ENCODE measurements at places on chromosomes 13 and 19.

- peak; percentile 23 for DNase-seq
Measured at GRCh38 chr19:17090583-17090982, 15.0 kb downstream of the MYO9B start.

- DNase-seq = no peak
Measured at GRCh38 chr19:8526345-8527091, 12.6 kb upstream of the ZNF414 start.

DNA sequence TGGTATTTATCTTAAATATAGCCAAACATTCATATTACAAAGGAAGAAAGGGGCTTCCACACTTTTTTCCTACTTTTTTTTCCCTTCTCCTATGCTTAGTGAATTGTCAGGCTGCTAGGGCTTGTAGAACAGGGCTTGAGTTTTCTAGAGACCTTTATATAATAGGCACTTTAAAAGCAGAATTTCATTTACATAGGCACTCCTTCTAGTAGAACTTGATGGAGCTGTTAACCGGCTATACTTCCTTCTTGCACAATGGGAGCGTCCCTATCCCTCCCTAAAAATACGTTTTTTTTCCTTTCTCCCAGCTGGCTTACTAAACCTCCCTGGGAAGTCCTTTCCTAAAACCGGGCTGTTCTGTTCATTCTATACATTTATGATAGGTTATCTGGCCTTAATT is 1.1 kb downstream of the TRIM13 start:
- DNase-seq = no peak

- no peak for DNase-seq
Measured at GRCh38 chr19:15640904-15641597, 354 bp downstream of the CYP4F3 start.

GRCh38 chr19:13076787-13077186 is 25.9 kb downstream of the LYL1 start:
- DNase-seq = no peak

GRCh38 chr13:51802631-51803418 is 1.1 kb downstream of the DHRS12 start:
- DNase-seq = no peak

DNA sequence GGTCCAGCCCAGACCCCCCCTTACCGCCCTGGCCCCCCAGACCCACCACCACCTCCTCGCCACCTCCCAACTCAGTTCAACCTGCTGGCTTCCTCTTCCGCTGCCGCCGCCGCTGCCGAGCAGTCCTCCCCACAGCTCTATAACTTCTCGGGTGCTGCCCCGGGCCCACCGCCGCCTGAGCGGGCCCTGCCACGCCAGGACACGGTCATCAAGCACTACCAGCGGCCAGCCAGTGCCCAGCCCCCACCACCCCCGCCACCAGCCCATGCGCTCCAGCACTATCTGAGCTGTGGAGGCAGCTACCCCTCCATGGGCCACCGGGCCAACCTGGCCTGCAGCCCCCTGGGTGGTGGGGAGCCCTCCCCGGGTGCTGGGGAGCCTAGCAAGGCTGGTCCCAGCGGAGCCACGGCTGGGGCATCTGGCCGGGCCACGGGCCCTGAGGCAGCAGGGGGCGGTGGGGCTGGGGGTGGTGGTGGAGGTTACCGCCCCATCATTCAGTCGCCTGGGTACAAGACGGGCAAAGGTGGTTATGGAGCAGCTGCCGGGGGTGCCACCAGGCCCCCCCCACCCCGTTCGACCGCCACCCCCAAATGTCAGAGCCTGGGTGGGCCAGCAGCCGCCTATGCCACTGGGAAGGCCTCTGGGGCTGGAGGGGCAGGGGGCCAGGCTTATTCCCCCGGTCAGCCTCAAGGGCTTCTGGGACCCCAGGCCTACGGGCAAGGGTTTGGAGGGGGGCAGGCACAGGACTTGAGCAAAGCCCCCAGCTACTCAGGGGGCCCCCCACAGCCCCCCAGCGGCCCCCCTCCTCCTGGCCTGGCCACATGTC is 4.2 kb downstream of the PRR12 start:
- DNase-seq = no peak

DNA sequence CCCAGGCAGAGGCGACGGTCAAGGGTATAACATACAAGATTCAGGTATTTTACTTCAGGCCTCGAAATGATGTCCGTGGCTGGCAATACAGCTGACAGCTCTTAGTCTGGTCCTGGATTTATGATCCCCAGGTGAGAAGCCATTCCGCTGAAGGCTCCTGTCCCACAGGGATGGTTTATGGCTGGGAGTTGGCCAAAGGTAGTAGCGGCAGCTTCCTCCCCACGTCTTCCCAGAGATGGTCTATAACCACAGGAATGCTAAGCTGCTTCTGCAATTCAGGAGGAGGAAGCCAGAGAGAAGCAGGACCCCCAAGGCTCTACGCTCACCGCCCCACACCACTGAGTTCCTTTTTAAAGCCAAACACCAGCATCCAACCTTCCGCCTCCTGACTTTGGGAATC is 27.1 kb downstream of the OLFM2 start:
- no peak for DNase-seq

GRCh38 chr13:56837161-56837560 is 303.6 kb upstream of the PRR20A start:
- DNase-seq = no peak

GRCh38 chr13:60134376-60134775 is 29.4 kb downstream of the DIAPH3 start:
- DNase-seq = no peak

DNA sequence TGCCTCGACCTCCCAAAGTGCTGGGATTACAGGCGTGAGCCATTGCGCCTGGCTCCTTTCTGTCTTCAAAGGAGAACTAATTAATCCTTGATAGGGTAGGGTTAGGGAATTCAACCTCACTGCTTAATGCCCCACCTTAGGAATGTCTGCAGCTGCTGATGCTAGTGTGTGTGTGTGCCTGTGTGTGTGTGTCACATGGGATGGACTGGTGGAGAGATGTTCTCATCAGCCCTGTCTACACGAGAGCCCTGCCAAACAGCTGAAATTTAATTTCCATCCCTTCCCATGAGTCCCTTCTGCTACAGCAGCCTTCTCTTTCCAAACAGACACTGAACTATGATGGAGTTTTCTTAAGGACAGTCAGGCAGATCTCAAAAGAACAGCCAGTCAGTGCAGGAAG is 46.5 kb upstream of the CLDN10 start:
- no peak for DNase-seq

GRCh38 chr19:55441319-55441691 is 1.8 kb downstream of the SHISA7 start:
- DNase-seq = no peak

- DNase-seq = no peak
Measured at GRCh38 chr19:58571575-58571947, 1.6 kb downstream of the MZF1 start.

DNA sequence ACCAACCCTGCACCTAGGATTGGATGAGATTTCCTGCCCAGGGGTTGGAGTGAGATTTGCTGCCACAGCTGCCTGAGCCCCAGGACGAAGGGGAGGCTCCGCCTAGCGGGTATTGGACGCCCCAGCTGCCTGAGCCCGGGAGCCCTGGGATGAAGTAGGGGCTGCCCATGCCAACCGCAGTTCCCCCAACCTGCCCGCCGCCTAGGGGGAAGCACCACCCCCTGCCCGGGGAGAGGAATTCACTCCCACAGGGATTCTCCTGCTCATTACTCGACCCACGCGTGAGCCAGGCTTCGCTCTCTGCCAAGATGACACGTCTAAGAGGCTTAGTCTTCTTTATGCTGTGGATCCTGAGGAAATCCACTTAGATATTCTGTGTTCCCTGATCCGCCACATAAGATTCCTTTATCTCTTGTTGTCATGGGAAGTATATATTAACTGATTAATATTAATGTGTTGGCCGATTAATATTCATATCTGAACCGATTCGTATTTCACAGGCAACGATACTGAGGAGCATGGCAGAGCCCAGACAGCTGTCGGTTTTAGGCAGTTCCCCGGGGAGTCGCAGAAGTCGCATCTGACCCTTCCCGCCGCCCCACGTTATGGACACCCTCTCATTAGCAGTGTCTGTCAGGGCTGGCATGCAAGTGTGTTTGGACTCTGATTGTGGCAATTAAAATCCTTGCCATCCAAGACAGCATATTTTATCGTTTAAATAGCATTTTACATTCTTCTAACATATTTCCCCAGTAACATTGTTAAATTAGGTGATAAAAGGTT is 44.5 kb upstream of the KCTD15 start:
- DNase-seq = no peak

- DNase-seq = no peak
Measured at GRCh38 chr19:14530005-14530348, 583 bp downstream of the TECR start.

DNA sequence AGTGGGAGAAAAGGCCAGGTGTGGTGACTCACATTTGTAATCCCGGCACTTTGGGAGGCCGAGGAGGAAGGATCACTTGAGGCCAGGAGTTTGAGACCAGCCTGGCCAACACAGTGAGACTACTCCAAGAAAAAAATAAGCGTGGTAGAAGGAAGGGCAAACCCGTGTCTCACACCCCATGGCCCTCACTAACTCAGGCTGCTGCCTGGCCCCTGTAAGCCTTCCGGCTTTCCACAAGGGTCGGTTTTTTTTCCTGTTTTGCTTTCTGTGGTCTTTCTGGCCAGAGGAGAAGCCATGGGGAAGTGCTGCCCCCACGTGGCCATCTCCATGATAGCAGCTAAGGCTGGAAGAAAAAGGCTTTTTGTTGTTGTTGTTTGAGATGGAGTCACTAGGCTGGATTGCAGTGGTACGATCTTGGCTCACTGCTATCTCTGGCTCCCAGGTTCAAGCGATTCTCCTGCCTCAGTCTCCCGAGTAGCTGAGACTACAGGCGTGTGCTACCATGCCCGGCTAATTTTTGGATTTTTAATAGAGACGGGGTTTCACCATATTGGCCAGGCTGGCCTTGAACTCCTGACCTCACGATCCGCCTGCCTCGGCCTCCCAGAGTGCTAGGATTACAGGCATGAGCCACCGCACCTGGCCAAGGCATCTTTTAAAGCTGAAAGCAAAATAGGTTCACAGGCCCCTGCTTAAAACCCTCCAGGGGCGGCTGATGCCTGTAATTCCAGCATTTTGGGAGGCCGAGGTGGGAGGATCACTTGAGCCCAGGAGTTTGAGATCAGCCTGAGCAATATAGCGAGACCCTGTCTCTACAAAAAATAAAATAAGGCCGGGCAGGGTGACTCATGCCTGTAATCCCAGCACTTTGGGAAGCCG is 7.5 kb upstream of the ARHGEF18 start:
- DNase-seq = peak; percentile 87

DNA sequence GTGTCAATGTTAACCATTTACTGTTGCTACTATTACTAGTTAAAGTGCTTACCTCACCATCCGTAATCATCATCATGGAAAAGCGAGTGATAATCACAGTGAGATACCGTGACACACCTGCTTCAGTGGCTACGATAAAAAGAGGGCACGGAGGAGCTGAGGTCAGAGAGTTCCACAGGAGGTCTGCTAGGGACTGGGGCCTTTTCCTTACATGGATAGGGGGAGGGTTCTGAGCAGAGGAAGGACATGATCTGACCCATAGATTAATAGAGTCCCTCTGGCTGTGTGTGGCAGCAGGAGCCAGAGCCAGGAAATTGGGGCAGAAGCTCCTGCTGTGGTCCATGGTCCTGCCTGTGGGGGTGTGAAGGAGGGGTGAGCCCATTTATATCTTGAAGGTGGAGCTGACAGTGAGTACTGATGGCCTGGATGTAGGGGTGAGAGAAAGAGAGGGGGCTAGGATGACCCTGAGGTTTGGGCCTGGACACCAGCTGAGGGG is 136.7 kb downstream of the SIPA1L3 start:
- DNase-seq = no peak

DNA sequence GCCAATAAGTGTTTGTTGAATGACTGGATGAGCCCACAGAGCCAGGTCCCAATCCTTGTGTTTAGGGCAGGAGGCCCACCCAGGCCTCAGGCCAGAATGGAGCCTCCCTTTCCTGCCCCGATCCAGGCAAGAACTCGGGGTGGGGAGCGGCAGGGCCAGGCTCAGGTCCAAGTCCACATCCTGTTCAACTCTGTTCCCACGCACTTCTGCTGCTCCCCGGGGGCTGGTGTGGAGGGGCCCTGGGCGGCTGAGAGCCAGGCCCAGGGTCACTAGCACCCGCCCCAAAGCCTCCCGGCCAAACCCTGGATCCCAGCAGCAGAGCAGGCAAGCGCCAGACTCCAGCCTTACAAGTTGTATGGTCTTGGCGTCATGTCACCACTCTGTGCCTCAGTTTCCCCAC is 8.0 kb downstream of the ANGPTL8 start:
- DNase-seq = no peak

GRCh38 chr13:108586826-108587225 is 42.6 kb upstream of the MYO16 start:
- no peak for DNase-seq

DNA sequence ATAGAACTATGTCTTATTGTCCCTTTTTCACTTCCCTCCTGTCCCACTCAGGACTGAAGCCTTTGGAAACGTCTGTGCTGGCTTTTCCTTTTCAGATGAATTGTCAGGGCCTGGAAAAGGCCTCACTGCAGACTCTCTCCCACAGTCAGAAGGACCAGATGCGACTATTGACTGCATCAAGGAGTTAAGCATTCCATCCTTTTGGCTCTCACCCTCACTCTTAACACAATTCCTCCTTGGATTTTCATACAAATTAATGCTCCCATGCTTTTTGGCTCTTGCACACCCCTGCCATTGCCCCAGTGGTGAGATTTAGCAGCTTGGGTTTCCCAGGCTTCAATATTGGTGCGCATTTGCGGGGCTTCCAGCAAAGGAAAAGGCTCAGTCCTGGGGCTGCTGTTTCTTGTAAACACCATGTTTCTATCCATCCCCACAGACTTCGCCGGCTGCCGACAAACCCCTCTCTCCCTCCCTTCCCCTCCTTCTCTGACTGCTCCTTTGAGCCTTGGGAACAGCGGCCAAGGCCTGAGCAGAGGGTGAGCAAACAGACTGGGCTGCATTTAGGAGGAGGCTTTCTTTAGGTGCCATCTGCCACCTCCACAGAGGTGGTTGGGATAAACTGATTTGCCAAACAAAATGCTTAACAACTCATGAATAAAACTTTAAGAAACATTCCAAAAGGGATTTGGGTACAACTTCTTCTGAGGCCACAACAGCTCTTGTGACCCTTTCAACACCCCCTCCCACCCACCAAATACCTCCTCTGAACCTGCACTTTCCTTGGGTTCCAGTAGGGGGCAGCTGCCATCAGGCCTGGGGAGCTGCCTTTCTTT is 48.6 kb upstream of the PCDH8 start:
- no peak for DNase-seq

- DNase-seq = no peak
Measured at GRCh38 chr13:33554919-33555791, 262.8 kb upstream of the RFC3 start.

- DNase-seq = no peak
Measured at GRCh38 chr19:2780284-2780683, 2.8 kb downstream of the SGTA start.

- DNase-seq = no peak
Measured at GRCh38 chr19:7900931-7901330, 2.7 kb upstream of the MAP2K7 start.

DNA sequence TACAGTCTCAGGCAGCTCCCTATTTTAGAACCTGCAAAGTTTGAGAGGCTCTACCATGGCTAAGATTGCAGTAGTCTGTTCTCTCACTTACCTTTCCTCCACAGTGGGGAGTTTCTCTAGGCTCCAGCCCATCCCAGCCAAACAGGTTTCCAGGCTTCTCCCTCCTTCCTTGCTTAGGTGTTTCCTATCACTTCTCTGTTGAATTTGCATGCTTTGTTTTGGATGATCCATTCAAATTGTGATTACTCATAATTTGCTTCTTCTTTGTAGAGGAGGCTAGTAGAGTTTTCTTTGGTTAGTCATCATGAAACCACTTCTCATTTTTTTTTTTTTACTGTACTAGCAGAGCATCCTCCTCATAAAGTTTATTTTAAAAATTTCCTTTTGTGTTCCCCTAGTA is 1242.2 kb upstream of the MIR17HG start:
- DNase-seq = no peak

GRCh38 chr13:66673401-66673800 is 556.7 kb downstream of the PCDH9 start:
- no peak for DNase-seq
